ENCODE measurements at places on chromosomes 2 and 18. TPM values are rescaled to one million over a fixed set of nuclear protein-coding genes. Genes with fewer than 3 reads are reported as not detected.

Gene TBR1
- not detected for total RNA-seq

- DNase-seq: no peak
Measured at GRCh38 chr18:607930-608329, 11.1 kb downstream of the CLUL1 start.

Gene ARMC9
- total RNA-seq: 11.9 TPM

GRCh38 chr2:12089001-12089400, 342.6 kb downstream of the LPIN1 start:
- DNase-seq: no peak

Gene ANKRD30B
- total RNA-seq: 0.34 TPM

Data from mucosa of descending colon (tissue), 3 donors.